ENCODE measurements at places on chromosomes 3 and 15. TPM values are rescaled to one million over a fixed set of nuclear protein-coding genes. Genes with fewer than 3 reads are reported as not detected.

GRCh38 chr15:37133602-37134001 is 33.3 kb upstream of the MEIS2 start:
- DNase-seq, result no peak

DNA sequence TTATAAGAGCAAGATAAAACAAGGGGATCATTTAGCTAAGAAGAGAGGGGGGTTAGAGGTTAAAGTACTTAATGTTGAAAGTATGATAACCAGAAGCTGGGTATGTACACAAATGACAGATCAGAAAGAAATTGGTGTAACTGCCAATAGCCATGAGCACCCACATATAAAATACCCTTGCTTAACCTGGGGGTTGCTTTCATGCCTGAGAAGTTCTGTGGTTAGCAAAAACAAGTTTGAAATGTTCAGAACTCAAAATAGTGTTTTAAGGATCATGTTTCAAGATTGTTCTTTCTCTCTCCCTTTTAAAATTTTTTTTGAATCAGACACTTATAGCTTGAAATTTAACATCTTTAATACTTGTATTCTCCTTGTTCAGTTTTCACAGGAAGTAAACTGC is 321.4 kb upstream of the GBE1 start:
- DNase-seq, result no peak

- DNase-seq, result no peak
Measured at GRCh38 chr15:44381236-44381635, 46.2 kb upstream of the CTDSPL2 start.

DNA sequence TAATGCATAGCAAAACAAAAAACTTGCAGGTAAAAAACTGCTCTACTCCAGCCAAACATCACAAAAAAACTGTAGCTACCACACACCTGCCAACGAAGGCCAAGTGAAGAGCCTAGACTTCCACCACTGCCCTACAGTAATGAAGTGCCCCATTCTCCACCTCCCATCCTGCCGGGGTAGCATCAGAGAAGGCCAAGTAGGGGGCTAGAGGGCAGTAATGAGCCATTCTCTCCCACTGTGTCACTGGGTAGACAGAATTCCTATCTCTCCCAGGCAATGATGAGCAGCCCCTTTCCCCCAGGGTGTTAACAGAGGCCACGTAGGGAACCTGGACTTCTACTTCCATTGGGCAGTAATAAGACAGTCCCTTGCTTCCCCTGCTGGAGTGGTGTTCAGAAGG is 9.5 kb downstream of the SEC22C start:
- DNase-seq, result no peak

DNA sequence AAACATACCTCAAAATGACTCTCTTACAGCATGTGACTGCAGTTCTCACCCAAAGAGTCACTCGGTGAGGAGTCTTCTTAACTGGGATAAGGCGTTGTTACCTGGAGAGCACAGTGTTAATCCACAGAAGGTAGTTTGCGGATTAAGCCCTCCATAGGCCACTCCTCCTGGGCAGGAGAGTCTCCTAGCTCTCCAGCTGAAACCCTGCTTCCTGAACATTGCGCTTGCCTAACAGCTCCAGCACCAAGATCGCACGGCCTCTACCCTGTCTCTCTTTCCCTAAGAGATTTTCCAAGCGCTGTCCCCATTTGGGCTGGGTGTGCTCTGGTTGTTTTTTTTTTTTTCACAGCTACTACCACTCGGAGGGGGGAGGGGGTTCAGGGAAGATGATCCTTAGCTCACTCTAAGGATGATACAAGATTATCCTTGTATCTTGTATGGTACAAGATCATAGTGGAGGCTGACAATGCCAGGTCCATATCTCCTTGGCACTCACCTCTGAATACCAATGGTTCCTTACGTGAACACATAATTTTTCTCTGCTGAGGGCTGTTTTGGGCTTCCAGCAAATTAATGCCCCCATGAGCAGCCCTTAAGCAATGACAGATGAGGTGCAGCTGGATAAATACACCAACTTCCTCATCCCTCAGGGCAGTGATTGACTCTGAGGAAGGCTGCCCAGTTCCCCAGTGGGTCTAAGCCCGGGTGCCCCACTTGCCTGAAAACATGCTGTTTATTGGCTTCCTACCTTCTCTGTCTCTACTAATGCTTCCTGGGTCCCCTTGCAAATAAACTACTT is 185.2 kb upstream of the TSC22D2 start:
- no peak for DNase-seq

DNA sequence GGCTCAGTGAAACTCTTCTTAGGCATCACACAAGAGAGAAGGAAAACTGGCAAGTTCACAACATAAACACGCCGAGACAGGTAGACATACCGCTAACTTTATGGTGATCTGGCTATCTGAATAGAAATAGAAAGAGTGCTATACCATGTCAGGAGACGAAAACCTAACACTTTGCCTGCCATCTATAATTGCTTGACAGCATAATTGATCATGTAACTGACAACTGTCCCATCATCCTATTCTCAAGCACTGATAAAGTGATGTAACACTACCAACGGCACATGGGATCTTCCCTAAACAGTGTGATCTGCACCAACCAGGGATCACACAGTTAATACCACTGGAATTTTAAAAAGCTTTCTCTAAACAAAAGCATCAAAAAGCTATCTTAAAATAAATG is 270.9 kb upstream of the NSMCE3 start:
- DNase-seq, result no peak

- DNase-seq, result no peak
Measured at GRCh38 chr3:126807795-126808194, 103.8 kb downstream of the CHCHD6 start.

DNA sequence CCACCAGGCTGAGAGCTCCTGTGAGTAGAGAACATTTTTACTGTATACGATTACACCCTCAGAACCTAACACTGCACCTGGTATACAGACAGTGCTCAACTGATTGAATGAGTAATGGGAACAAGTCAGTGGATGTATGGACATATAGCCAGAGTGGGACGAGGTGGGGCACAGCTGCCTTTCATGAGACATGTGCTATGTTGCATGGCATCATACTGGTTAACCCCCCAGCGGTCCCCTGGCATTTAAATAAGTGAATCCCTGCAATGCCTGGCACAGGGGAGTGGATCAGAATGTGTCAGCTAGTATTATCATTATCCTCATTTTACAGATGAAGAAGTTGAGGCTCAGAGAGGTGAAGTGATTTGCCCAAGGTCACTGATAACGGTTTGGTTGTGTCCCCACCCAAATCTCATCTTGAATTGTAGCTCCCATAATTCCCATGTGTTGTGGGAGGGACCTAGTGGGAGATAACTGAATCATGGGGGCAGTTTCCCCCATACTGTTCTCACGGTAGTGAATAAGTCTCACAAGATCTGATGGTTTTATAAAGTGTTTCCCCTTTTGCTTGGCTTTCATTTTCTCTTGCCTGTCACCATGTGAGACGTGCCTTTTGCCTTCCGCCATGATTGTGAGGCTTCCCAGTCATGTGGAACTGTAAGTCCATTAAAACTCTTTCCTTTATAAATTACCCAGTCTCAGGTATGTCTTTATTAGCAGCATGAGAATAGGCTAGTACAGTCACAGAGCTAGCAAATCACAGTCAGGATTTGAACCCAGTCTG is 56.0 kb upstream of the ATP2B2 start:
- DNase-seq, result no peak

- no peak for DNase-seq
Measured at GRCh38 chr15:70097063-70097320, 725 bp downstream of the TLE3 start.

GRCh38 chr3:54211097-54211496 is 88.7 kb downstream of the CACNA2D3 start:
- no peak for DNase-seq

Gene BNC1
- not detected for total RNA-seq

Gene EFCC1
- total RNA-seq, result not detected

Gene PLCH1
- not detected for total RNA-seq

Gene GASK1A
- total RNA-seq, result not detected

Gene KCNMB2
- not detected for total RNA-seq

Gene GFM1
- 40.0 TPM for total RNA-seq

Gene NRROS
- total RNA-seq, result 33.6 TPM

Gene MRPL47
- total RNA-seq, result 18.5 TPM

Gene EIF4A2
- 650 TPM for total RNA-seq

Measured in naive thymus-derived CD4-positive, alpha-beta T cell (primary cell).